Small intestine (tissue), 16 donors: ENCODE measurements at places on chromosomes 3 and 15. TPM values are rescaled to one million over a fixed set of nuclear protein-coding genes. Genes with fewer than 3 reads are reported as not detected.
A peak's percentile ranks its signal among the peaks of the same experiment; 100 is the strongest.

Gene CHST14
- 6.3 TPM for polyA plus RNA-seq

Gene BFSP2
- not detected for polyA plus RNA-seq

GRCh38 chr3:18423401-18424212 lies 1.5 kb downstream of the SATB1 start:
- peak; percentile 70 for DNase-seq

DNA sequence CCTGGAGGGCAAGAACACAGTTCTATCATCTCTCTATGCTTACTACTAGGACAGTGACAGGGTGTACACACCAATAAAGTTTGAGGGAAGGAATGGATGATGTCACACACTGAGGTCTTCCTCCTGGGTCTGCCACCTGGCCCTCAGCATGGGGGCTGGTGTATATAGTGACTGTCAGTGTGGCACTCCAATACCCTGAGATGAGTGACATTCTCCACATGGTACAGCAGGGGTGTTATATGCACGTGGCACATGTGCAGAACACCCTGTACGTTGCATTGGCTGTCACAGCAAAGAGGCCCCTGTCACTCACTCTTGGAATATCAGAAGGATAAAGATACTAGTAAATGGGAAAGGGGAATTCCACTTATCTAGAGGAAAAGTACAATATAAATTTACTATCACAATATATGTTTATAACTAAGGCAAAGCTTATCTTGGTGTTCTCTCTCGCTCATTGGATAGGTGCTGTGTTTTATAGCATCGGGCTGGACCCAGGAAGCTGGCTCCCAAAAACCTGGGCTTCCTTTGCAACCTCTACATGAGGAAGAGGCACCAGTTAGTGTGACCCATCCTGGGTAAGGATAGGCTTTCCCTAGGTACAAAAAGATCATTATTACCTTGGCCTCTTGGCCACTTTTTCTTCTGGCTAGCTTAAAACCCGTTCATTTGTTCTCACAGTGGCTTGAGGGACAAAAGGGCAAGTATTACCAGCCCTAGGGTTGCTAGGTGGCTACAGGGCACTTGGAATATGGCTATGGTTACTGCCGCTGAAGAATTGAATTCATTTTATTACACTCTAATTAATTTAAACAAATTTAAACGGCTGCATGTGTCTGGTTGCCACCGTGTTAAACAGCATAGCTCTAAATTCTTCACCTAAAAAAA lies 54.8 kb upstream of the HES1 start:
- DNase-seq: peak; percentile 60

Gene HACD3
- 7.3 TPM for polyA plus RNA-seq

Gene TTLL13
- polyA plus RNA-seq: 0.07 TPM

GRCh38 chr15:56369234-56369633 lies 4.0 kb downstream of the TEX9 start:
- no peak for DNase-seq

Gene TMCO5A
- not detected for polyA plus RNA-seq
